IPS DF 6.9 (cell line): ENCODE measurements at places on chromosomes 2 and 18.
A peak's percentile ranks its signal among the peaks of the same experiment; 100 is the strongest.

DNA sequence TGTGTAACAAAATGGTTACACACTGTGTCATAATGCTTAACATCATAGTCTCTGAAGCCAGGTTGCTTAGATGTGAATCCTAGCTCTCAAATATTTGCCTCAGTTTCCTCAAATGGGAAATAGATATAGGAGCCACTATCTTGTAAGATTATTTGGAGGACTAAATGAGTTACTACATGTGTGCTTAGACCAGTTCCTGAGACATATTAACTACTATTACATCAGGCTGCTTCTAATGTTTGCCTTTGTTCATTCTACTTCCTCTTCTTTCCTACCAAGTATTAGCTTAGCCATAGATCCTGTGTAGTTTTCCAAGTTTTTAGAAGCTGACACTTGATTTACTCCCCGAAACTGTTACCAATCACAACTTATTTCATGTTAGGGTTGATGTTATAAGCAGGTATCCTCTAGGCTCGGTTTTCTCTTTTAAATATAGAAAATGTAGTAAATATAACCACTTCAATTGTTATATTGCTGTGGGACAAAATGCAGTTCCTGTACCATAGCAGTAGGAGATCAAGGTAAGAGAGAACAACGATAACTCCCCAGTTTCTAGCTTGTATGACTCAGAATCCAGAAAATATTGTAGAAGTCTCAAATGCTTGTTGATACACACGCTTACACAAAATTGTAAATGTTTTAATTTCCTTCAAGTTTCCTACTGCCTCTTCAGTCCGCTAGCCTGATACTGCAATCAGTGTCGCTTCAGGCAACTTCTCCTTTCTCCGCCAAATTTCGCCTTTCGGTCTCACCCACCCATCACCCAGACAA, 751 bp upstream of the DNAJC10 start:
- no peak for DNase-seq

GRCh38 chr2:149860276-149860921, 272.8 kb upstream of the MMADHC start:
- no peak for DNase-seq

DNA sequence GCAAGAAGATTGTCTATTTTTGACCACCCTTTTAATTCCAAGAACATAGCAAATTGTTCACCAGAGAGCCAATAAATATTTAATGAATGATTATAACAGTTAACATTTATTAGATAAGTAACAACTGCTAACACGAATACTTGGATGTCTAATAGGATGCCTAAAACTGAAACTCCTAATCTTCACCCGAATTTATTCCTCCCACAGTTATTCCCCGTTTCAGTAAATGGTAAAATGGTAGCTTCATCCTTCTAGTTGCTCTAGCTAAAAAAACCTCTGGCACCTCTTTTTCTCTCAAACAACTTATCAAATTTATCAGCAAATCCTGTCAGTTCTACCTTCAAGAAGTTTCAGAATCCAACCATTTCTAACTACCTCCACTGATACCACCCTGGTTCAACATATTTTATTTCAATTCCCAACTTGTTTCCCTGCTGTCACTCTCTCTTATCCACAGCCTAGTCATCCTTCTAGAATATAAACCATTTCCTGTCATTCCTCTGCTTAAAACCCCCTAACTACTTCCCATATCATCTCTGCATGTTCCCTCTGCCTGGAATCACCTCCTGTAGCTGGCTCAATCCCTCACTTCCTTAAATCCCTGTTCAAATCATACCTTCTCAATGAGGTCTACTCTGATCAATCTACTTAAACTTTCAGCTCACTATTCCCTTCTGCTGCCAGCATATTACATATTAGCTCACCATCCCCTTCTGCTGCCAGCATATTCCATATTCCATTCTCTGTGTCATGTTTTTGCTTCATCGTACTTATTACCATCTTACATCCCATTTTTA, 93.8 kb downstream of the ROCK2 start:
- DNase-seq = no peak

DNA sequence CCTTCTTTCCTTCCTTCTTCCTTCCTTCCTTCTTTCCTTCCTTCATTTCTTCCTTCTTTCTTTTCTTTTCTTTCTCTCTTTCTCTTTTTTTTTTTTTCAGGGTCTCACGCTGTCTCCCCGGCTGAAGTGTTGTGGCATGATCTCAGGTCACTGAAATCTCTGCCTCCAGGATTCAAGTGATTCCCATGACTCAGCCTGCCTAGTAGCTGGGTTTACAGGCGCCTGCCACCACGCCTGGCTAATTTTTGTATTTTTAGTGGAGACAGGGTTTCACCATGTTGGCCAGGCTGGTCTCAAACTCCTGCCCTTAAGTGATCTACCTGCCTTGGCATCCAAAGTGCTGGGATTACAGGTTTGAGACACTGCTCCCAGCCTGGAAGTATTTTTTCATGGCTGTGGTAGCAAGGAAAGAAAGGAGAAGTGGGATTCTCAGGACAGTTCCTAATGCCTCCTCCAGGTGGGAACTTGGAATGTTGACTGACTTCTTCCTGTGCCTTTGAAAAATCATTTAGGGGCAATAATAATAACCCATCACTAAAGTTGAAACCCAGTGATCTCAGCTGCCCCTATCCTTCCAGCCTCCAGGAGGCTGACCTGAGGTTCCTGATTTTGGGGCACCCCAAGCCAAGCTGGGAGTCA, 89.3 kb upstream of the CELF4 start:
- DNase-seq = no peak

DNA sequence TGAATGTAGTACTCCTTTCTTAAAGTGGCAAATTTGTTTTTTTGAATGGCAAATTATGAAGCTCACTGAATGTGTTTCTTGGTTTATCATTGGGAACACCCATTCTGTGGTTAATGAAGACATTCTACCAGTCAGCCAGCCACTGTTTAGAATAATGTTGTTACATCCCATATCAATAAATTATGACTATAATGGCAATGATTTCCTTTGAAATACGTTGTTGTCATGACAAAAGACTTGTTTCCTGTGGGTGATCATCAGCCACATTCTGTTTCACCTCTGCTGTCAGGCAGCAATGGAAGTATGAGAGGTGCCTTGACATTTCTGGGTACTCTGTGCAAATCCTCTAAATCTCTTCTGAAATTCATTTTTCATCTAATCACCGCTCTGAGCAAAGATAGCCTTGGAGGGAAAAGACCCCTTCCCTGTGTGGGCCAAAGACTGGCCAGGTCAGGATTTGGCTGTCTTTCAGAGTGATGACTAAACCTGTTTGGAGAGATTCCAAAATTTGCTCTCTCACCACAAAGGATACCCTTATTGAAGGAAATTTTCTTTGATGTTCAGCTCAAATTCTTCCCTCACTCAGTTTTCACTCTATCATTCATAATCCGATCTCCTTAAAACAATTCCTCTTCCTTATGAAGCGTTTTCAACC, 869.2 kb downstream of the BCL11A start:
- no peak for DNase-seq

DNA sequence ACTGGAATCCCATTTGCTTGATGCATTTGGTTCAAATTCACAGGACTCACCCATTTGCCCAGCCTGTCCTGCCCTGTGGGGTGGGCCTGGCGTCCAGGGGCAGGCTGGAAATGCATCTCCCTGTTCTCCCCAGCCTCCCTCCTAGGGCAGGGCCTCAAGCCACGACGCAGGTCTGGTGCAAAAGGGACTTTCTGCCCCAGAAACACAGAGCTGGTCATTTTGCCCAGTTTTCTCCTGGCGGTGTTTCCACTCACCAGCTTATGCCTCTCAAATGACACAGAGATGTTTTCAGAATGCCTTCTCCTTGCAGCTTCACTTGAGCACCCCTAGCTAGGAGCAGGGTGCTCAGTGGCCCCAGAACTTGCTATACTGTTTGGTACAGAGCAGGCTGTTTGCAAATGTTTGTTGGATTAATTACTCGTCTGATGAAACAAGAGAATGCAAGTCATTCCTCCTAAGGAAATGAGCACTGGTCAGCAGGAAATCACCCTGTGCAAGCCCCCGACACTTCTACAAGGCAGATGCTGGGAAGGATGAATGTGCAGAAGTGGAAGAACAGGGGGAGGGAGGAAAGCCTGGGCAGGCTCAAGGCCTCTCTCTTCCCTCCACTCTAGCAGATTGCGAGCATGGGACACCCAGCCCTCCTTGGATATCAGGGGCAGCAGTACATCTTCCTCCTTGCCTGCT, 164.3 kb upstream of the APCDD1 start:
- no peak for DNase-seq

DNA sequence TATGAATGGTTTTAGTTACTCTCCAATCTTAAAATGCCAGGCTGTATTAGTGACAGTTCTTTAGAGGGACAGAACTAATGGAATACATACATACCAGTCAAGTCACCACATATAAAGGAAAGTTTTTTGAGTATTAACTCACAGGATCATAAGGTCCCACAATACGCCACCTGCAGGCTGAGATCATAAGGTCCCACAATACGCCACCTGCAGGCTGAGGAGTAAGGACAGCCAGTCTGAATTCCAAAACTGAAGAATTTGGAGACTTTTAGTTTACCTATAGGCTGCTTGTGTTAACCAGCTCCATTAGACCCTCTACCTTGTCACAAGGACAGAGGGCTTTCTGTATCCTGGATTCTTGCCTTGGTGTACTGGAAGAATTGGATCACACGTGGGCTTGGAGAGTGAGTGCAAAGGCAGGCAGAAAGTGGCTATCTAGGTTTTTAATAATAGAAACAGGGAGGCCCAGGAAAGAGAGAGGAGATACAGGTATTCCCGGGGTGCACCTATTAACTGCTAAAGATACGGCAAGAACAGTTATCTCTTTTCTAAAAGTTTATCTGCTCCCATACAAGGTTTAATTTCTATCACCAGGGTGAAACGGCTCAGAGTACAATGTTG, 234.9 kb upstream of the CYRIA start:
- peak; percentile 37 for DNase-seq

- no peak for DNase-seq
Observed at GRCh38 chr2:61671561-61672315, 133.6 kb upstream of the XPO1 start.

GRCh38 chr2:229925201-229925600, 2.9 kb downstream of the FBXO36 start:
- no peak for DNase-seq

- no peak for DNase-seq
Observed at GRCh38 chr2:173271135-173271534, 83.5 kb upstream of the CDCA7 start.

DNA sequence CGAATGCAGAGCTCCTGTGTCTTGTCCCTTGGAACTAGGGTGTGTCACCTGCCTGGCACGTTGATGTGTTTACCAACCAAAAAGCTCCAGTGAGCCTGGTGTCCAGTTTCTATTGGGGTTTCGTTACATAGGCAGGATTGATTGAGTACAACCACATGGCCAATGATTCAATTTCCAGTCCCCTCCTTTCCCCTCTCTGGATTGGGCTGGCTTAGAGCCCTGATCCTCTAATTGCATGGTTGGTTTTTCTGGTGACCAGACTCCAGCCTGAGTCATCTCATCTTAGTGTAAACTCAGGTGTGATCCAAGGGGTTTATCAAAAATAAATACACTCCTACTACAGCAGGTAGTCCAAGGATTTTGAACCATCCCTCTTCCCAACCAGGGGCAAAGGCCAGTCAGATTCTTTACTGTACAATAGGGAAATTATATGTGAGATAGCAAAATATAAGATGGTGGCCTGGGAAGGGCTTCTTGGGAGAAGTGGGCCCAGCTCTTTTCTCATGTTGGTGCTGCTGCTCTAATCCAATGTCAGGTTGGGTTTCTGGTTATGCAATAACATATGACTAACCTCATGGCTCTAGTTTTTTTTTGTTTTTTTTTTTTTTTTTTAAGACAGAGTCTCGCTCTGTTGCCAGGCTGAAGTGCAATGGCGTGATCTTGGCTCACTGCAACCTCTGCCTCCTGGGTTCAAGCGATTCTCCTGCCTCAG, 64.7 kb upstream of the MGAT5 start:
- no peak for DNase-seq

- no peak for DNase-seq
Observed at GRCh38 chr18:65751155-65752085, 608 bp downstream of the CDH7 start.

- no peak for DNase-seq
Observed at GRCh38 chr2:134402410-134402809, 148.5 kb downstream of the MGAT5 start.

DNA sequence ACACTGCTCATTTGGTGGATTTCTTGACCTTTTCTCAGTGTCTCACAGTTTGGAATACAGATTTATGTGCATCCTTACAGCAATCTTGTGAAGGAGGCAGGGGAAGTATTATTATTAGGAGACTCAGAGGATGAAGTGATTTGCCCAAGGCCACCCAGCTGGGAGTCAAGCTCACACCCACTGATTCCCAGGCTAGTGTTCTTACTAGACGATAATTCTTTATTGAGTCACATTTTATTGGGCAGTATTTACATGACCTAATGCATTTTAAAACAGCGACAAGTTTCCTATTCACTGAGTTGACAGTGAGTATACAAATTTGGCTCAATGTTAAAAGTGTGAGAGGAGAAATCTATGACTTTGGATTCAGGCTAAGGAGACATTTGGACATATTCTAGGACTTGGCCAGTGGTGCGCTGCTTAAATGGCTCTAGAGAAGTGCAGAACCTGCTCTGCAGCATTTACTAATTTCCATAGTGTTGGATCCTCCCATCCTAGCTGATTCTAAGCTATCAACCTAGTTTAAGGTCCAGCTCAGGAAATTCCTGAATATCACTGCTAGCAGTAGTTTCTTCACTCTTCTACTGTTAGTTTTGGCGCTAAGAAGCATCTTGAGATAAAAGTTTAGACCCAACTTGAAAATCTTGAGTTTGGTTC, 199.3 kb downstream of the MTX2 start:
- DNase-seq = no peak
